ENCODE measurements at places on chromosomes 7 and 10.

- DNase-seq: no peak
These were observed 136.8 kb upstream of the PDE1C start for GRCh38 chr7:32206987-32207386.

DNA sequence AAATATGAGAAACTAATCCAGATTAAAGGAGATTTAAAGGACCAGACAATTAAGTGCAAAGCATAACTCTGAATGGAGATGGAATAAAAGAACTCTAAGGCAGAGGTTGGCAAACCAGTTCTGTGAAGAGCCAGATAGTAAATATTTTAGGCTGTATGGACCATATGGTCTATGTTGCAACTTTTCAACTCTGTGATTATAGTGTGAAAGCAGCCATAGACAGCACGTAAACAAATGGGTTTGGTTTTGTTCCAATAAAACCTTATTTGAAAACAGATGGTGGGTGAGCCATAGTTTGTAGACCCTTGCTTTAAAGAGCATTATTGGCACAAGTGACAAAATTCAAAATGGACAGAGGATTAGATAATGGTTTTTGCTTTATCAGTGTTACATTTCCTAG, 884.1 kb downstream of the CCSER2 start:
- DNase-seq: no peak

DNA sequence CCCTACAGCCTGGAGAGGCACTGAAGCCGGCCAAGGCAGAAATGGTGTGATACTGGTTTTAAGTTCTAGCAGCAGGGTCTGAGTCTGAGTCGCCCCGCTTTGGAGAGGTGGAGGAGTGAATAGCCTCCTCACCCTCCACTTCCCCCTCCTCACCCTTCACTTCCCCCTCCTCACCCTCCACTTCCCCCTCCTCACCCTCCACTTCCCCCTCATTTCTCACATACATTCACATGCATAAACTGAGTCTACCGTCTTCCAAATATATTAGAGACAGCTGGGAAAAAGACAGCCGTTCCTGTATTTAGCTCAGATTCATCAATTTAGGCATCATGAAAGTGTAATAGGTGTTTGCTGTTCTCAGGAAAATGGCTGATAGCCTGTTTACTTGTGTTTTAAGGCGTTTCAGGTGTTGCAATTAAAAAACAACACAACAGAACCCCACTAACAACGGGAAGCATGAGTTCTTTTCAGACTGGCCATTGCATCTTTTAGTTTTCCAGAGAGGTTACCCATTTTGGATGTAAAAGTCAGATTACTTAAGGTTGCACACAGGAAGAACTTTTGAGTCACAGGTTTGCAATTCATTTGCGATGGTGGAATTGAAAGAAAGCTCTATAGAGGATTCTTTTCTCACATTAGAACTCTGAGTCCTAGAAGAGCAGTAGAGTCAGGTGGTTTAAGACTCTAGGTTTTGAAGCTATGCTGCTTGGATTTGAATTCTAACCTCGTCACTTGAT, 861 bp downstream of the NRBF2 start:
- DNase-seq: no peak

GRCh38 chr7:28183627-28184026, 3.0 kb upstream of the JAZF1 start:
- no peak for DNase-seq

DNA sequence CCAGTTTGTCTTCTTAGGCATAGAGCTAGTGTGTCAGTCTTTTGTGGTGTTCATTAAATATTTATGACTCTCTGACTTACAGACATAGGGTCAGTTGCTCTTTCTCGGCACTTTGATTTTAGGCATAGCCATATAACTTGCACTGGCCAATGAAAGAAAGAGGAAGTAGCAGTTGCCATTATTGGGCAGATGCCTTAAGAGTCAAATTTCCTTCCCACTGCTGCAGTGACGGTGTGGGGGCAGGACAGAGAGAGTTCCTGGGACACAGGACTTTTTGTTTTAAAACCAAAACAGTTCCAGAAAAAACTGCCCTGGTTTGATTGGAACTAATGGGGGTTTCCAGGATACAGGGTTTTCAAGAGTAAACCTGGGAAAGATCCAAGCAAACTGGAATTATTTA, 60.2 kb upstream of the PHF14 start:
- no peak for DNase-seq

DNA sequence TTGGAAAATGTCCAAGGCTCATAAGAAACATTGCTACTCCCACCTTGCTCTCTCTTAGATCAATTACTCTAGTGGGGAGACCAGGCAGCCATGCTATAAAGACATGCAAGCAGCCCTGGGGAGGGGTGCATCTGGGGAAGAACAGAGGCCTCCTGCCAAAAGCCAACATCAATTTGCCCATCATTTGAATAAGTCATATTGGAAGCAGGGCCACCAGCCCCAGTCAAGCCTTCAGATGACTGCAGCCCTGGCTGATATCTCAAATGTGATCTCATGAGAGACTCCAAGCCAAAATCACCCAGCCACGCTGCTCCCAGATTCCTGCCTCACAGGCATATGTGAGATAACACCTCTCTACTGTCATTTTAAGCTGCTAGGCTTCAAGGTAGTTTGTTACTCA, 157.5 kb upstream of the PDE1C start:
- no peak for DNase-seq

All from stimulated activated CD4-positive, alpha-beta T cell treated with anti-CD3 and anti-CD28 coated beads, Interleukin-15, amount 100 ng/mL, for 1 hour (primary cell).